ENCODE measurements at places on chromosomes 3 and 15.
A peak's percentile ranks its signal among the peaks of the same experiment; 100 is the strongest.

- DNase-seq = peak; percentile 51
These were observed 6.9 kb downstream of the NEK11 start for GRCh38 chr3:131033480-131034080.

DNA sequence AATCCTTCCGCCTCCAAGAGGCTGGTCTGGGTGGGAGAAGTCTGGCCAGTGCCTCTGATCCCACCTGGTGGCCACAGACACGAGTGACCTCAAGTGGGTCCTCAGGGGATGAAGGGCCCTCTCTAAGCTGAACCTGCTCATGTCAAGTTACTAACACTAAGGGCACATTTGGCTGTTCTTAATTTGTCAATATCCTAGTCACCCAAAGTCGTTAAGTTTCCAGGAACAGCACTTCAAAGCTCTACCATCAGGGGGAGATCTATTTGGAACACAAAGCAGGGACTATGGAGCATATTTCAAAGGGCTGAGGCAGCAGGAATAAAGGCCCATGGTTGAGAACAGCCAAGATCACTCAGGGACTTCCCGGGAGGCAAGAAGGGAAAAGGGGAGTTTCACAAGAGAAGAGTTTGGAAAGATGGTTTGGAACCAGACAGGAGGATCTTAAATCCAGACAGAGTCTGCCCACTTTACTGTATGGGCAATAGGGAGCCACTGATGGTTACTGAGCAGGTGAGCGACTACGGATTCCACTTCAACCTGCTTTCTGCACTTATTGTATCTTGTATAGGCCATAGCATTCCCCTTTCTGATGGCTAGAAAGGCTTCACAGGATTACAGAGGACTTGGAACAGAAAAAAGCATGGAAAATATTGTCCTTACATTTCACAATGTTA is 13.7 kb downstream of the OXTR start:
- DNase-seq = no peak

GRCh38 chr3:195186041-195186709 is 84.8 kb downstream of the XXYLT1 start:
- no peak for DNase-seq

DNA sequence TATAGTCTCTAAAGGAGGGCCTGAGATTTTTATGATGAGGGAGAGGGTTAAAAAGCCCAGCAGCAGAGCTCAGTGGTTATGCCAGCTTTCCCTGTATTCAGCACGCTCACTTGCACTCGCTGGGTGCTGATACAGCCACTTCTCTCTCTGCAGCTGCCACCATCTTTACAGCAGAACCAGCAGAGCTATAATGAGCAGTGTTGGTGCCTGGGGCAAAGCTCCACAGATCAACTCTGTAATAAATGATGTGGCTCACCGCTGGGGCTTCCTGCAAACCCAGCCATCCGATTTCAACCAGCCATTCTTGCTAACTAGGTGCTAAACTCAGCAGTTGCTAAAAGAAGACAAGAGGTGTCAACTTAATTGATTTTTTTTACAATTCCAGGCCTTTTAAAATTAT is 48.0 kb downstream of the ARNT2 start:
- DNase-seq = no peak

GRCh38 chr15:68272721-68273271 is 4.7 kb upstream of the FEM1B start:
- no peak for DNase-seq

DNA sequence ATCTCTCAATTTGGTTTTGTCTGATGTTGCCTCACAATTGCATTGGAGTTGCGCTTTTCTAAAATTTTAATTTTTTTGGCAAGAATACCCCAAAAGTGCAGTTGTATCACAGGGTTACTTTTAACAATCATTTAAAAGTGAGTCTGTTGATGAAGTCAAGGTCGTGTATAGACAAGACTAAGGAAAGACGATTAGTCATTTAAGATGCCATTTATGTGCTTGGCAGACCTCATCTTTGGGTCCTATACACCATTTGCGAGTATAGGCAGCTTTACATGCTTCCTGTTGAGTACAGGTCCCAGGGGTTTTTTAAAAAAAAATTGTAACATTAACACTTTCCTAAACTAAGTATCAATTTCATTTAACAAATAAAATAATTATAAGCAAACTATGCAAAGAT is 12.5 kb downstream of the ARNT2 start:
- DNase-seq = no peak

Measured in NCI-H446 (cell line).